ENCODE measurements at places on chromosomes 12 and 14. TPM values are rescaled to one million over a fixed set of nuclear protein-coding genes. Genes with fewer than 3 reads are reported as not detected.

GRCh38 chr14:95577870-95578269, 43.0 kb downstream of the GLRX5 start:
- no peak for DNase-seq

GRCh38 chr14:27546111-27546510, 948.3 kb upstream of the NOVA1 start:
- DNase-seq: no peak

DNA sequence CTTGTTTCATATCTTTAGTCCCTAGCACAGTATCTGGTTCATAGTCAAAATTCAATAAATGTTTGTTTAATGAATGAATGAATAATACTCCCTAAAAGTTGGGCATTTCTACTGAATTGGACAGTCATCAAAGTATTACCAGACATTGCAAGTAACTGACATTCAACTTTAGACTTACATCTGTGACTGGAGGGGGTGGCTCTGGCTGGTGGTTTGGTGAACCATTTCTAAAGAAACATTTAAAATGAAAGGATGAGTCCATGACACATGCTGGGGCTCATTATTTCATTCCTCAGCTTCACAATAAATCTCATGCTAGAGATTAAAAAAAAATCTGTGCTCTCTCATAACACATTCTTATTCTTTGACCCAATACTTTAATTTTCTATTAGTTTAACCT, 20.6 kb upstream of the CSRNP2 start:
- no peak for DNase-seq

OASL gene
- 19.3 TPM for total RNA-seq

GRCh38 chr12:94710933-94711332, 60.6 kb upstream of the TMCC3 start:
- DNase-seq: peak; percentile 34

CFAP54 gene
- 4.1 TPM for total RNA-seq

DNA sequence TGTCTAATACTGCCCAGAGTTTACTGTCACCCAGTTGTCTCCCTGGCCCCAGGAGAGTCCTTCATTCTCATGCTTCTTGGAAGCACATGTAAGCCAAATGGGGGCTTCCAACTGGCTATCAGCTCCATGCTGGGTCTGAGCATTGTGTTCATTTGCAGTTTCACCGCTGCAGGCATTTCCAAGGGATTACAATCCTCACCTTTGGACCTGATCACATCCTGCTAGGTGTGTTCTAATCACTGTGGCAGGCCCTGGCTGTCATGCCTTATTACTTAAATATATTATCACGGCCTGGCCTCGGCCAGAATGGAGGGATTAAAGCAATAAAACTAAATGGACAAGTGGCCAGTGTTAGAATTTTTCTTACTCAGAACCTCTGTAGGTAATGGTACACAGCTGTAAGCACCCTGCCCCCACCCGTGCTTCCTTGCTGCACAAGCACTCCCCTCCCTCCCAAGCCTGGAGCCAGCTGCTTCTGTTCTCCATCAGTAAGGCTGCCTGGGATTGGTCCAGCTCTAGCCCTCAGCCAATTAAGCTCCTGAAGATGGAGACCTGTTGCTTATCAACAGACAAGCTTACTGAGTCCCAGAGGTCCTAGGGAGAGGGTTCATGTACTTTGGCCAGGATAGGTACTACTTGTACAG, 175.9 kb upstream of the RBM19 start:
- DNase-seq: peak; percentile 13

Measured in stomach (tissue), 19 donors.